ENCODE measurements at places on chromosomes 7 and 10. TPM values are rescaled to one million over a fixed set of nuclear protein-coding genes. Genes with fewer than 3 reads are reported as not detected.

The ZFAND2A gene
- 13.3 TPM for total RNA-seq

The HMX3 gene
- 0.12 TPM for total RNA-seq

DNA sequence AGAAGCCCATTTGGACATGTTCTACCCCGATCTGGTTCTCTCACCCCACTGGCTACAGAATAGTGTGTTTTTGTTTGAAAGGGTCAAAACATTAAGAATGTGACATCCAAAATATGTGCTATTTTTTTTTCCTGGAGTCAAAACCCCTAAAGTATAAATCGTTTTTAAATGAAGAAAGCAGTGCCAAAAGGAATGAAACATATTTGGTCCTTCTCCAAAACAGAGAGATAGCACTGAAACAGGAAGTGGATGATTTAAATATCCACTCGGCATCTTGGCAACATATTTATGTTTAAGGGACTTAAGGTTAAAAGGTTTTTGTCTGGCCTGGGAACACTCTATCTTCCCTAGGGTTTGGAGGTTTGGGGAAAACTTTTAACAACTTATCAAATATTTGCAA is 32.3 kb downstream of the CALD1 start:
- no peak for DNase-seq

DNA sequence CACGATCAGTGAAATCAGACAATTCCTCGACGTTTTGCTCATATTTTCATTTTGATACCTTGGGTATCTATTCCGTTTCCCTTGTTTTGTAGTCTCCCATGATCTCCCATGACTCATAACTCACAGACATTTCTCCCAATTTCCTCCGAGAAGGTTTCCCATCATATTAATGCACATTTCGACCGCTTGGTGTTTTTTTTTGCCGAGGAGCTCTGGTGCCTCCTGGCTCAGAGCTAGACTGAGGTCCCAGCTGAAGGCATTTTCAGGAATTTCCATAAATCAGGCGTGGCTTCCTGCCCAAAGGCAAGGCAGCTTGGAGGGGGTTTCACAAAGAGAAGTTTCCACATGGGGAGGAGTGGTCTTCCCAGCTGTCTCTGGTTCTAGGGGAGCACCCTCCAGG is 148.2 kb upstream of the TNS3 start:
- no peak for DNase-seq

- no peak for DNase-seq
These were observed 144.9 kb downstream of the PAXIP1 start for GRCh38 chr7:154857728-154858681.
